ENCODE measurements at places on chromosomes 6 and 20.
A peak's percentile ranks its signal among the peaks of the same experiment; 100 is the strongest.

DNA sequence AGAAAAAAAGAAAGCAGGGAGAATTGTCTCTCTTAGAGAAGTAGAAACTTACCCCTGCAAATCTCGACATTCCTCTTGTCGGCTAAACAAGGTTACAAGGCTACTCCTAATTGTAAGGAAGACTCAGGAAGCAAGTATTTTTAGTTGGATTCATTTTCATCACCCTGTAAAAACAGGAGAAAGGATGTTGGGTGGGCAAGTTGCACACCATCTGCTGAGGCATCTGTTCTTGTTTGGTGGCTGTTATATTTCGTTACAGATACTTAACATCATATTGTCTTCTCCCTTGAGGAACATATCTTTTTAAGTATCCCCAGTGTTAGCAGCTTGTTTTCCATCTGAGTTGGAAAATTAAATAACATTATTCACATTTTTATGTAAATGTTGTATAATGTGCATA is 187.5 kb downstream of the PLCB4 start:
- DNase-seq, result no peak

GRCh38 chr6:142429195-142429594 is 127.4 kb downstream of the ADGRG6 start:
- DNase-seq, result no peak

- peak; percentile 10 for DNase-seq
These were observed 14.7 kb downstream of the DPPA5 start for GRCh38 chr6:73339340-73339739.

GRCh38 chr6:11367638-11368199 is 135.3 kb upstream of the NEDD9 start:
- peak; percentile 55 for DNase-seq

- DNase-seq, result no peak
These were observed 187.9 kb downstream of the TTLL2 start for GRCh38 chr6:167512696-167513375.

Data from A549 (cell line).